Smooth muscle cell of the umbilical artery (primary cell): ENCODE measurements at places on chromosomes 7 and 10. TPM values are rescaled to one million over a fixed set of nuclear protein-coding genes. Genes with fewer than 3 reads are reported as not detected.

The TAS2R4 gene
- 1.2 and 1.4 TPM in 2 replicates for total RNA-seq

The NEBL gene
- total RNA-seq, result under 0.01 and 0.09 TPM in 2 replicates

The TNRC18 gene
- total RNA-seq, result 36.8 and 65.2 TPM in 2 replicates

The CUBN gene
- total RNA-seq, result 0.89 and 4.8 TPM in 2 replicates
